ENCODE measurements at places on chromosomes 3 and 15.

DNA sequence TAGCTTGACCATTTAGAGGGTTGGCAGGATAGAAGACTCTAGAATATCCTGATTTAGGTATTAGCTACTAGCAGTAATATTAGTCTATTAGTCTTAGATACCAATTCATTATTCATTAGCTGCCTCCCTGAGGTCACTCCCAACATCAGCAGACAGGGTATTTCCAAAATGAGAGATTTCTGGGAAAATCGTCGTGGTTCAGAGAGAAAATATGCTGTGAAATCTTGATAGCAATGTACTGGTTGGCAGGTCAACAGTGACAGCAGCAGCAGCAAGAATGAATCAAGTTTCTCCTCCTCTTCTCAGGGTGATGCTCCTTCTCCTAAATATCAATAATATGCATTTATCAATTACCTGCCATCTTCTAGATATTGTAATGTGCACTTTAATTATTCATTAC, 41.3 kb upstream of the ROBO1 start:
- no peak for DNase-seq

DNA sequence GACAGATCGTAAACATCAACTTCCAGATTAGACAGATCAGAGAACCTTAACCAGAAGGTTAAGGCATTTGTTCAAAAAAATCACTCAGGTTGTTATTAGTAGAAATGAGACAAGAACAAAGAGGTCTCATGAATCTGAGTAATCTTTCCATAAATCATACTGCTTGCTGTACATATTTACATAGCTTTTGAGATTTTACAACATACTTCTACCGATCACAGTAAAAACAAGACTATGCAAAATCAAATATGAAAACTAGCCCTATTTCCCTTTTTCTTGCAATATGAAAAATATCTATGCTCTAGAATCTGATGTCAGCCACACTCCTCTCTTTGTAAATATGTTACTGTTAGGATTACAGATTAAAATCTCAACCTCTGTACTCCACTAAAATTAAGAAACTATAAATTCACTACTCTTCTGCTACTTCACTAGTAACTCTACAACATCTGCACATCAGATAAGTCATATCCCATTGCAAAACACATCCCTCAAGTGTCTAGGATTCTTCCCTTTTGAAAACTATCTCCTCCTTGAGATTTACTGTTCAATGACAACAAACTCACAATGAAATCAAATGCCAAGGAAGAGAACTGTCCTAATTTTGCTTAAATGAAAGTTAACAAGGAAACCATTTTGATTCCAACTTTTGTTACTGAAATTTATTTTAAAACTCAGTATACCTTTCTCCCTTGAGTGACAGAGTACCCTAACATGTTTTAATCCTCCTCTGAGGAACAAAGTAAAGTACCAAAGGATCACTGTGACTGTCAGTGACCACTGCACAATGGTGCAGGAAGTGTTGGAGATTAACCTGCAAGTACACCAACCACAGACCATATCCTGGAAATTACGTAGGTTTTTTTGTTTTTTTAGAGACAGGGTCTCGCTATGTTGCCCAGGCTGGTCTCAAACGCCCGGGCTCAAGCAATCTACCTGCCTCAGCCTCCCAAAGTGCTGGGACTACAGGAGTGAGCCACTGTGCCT, 12.8 kb downstream of the DCUN1D1 start:
- DNase-seq, result no peak

DNA sequence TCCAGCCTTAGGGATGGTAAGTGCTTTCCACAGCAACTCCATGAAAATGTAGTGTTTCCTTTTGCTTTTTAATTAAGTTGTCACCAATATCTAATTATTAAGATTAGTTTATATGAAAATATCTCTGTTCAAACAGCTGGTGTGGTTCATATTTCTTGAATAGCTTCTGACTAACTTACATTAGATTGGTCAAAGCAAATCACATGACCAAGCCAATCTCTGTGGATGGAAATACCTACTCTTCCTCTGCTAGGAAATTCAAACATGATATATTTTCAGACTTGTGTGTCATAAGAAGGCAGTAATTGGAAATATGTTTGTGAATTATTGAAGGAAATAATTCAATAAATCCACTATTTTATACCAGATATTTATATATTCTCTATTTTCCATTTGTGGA, 54.6 kb upstream of the CADM2 start:
- DNase-seq, result no peak

DNA sequence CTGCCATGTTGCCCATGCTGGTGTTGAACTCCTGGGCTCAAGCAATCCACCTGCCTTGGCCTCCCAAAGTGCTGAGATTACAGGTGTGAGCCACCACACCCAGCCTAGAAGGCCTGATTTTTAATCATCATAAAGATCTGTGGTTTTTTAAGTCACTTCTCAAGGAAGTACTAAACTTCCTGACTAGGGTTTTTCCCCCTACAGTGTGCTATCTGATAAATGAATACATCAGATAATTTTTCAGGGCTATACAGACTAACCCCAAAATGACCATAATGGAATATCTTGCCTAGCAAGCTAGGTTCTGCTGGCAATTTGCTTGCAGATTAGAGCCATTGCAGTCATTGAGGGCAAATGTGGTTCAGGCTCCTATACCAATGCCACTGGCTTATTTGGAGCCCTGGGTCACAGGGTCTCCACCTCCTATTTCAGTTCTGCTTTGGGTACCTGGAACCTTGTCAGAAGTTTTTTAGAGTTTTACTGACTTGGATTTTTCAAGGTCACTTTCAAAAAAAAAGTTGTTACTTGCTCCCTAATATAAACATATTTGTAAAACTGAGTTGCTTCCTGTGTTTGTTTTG, 80.8 kb downstream of the SLC49A4 start:
- DNase-seq, result no peak

DNA sequence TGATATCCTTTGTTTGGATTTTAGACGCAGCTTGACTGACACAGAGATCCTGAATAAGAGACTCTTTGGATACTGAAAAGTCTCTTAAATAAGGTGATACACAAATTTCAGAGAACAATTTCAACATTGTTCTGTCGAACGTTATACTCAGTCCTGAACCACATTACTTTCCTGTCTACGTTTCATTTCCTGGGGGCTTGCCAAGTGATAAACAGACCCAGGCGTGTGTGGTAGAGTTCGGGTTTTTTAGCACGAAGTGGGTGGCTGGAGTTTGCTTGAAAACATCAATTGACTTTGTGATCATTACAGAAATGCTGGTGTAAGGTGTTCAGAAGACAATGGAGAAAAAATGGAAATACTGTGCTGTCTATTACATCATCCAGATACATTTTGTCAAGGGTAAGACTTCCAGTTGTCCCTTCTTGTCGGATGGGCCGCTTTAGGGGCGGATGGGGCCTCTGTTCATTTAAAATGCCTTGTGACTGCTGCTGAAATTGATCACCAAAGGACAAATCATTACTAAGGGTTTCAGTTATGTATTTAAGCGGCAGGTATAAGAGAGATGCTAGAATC, at the start of gene CD96:
Gene CD96, plus strand, starts transcription at position 287 of the 573 bp plus-strand sequence. Its CDS starts 52 bp downstream, at position 339.
- peak; percentile 62 for DNase-seq
